ENCODE measurements at places on chromosomes 13 and 19.
A peak's percentile ranks its signal among the peaks of the same experiment; 100 is the strongest.

GRCh38 chr13:110407531-110407930 lies 100.4 kb downstream of the COL4A2 start:
- no peak for DNase-seq

- DNase-seq: no peak
Observed at GRCh38 chr13:99731747-99732146, 230.5 kb downstream of the TM9SF2 start.

DNA sequence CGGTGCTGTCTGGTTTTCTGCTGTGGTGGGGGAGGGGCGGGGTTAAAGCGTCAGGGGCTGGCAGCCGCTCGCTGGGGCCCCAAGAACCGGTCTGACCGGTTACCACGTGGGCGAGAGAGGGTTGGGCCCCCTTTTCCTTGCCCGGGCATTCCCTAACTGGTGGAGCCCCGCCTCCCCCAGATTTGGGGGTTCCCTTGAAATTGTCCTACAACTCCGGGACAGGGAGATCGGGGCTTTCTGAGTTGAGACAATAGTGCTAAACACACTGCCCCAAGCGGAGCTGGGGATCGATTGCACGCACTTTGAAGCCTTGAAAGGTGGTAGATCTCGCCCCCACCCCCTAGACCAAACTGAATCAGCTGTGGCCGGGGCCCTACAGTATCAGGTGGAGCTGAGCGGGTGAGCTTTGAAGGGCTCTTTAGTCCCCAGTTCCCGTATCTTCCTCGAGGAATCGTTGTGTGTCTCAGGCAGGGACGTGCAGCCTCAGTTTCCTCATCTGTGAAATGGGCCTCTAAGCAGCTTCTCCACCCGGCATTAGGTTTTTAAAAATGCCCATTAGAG lies 4.8 kb downstream of the IER2 start:
- no peak for DNase-seq

DNA sequence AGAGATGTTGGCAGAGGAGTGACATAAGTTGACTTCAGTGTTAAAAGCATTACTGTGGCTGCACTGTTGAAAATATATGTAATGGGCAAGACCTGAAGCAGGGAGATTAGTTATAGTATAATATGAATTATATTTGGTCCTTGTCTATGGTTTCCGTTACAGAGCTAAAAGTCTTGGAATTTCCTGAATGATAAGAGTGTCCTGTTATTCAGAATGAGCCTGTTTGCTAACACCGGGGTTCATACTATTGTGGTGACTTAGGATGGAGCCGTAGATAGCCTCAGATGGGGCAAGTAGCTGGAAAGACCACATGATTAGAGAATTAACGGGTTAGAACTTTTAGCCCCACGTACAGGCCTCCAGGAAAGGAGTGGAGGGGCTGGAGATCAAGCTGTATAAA lies 5.7 kb downstream of the USPL1 start:
- DNase-seq: no peak

- DNase-seq: no peak
Observed at GRCh38 chr19:35596366-35596999, 10.5 kb downstream of the PMIS2 start.

DNA sequence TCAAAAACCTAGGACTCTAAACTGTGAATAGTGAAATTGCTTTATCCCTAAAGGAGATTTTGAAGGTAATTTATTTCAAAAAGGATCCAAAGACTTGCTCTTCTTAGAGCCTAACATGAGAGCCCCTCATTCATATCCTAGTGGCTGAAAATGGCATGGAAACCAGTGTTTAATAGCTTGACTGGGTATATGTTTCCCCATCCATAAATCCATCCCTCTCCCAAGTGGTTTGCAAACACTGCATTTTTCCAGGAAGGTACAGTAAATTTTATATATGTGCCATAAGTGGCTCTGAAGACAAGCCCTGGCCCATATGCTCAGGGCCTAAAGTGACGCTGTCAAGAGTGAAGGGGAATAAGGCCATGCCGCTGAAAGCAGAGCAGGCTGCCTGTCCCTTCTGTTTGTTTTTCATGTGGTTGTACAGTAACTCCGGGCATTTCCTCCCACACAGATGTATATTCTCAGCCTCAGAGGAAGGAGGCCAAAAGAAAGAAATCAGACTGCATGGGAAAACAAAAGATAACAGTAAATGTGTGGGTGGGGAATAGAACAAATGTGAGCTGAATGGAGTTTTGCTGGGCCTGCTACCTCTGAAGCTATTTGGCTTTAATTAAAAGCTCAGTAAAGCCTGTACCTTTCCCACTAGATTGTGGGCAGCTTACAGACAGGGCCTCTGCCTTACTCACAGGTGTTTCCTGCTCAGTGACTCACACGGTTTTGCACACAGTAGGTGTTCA lies 181.9 kb downstream of the PCDH9 start:
- DNase-seq: no peak

DNA sequence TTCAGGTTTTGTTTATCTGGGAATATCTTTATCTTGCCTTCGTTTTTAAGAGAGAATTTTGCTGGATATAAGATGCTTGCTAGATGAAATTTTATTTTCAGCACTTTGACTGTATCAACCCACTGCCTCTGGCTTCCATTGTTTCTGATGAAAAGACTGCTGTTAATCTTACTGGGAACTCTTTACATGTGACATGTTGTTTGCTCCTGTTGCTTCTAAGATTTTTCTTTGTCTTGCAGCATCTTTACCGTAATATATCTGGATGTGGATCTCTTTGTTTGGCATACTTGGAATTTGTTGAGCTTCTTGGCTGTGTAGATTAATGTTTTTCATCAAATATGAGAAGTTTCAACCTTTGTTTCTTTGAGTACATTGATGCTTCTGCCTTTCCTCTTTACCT lies 18.0 kb upstream of the CEBPG start:
- no peak for DNase-seq

DNA sequence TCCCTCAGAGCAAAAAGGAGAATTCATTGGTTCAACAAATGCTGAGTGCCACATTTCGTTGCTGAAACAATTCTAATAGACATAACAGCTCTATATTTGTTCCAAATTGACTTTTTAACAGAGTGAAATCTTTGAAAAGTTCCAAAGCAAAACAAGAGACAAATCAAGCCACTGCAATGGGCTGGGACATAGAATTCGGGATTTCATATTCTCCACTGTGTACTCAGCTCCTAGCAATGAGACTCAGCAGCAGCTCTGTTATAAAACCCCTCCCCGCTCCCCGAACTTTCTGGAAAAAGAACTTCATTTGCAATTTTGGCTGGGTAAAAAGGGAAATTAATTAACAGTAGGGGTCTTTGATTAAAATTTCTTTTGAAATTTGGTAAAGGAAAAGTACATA lies 11.3 kb downstream of the RFX2 start:
- DNase-seq: no peak

GRCh38 chr19:34217952-34218817 lies 36.2 kb upstream of the GARRE1 start:
- peak; percentile 87 for DNase-seq

GRCh38 chr13:77323858-77324257 lies 3.0 kb downstream of the MYCBP2 start:
- no peak for DNase-seq

DNA sequence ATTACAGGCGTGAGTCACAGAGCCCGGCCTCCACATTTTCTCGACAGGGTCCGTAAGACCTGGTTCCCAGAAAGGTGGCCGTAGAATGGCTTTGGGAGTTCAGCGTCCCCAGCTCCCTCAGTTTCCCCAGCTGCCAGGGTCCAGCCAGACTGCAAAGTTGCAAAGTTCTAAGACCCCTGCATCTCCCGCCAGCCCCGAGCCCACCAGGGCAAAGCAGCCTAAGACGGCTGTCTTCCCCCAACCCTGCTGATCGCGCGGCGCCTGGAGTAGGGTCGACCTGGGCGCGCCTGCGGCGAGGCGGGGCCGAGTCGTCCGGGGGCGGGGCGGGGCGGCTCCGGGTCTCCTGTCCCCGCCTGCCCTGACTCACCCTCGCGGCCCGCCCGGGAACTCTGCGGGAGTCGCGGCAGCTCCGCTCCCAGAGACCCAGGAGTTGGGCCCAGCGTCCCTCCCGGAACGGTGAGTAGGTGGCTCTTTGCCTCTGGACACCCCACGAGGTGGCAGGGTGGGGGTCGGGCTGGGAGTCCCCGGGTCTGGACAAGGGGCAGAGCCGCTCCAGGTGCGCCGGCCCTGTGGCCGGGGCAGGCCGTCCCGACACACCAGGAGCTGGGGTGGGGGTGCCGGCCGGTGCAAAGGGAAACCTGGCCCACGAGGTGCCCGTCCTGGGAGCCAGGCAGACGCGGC lies at the start of gene LRRC8E:
TSS of gene LRRC8E (plus strand) at position 366 of the 681 bp plus-strand sequence. CDS start 7,094 bp downstream, outside the sequence.
- DNase-seq: no peak

GRCh38 chr13:27573265-27573664 lies 47.1 kb downstream of the LNX2 start:
- no peak for DNase-seq

- no peak for DNase-seq
Observed at GRCh38 chr13:45055198-45055901, 65.0 kb upstream of the GTF2F2 start.

- no peak for DNase-seq
Observed at GRCh38 chr13:80463673-80464352, 122.9 kb upstream of the SPRY2 start.

DNA sequence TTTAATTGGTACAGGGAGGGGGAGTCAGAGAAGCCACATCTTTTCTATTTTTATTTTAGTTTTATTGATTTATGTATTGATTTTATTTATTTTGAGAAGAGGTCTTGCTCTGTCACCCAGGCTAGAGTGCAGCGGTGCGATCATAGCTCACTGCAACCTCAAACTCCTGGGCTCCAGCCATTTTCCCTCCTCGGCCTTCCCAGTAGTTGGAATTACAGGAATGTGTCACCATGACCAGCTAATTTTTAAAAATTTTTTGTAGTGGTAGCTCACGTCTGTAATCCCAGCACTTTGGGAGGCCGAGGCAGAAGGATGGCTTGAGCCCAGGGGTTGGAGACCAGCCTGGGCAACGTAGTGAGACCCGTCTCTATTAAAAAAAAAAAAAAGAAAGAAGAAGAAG lies 4.1 kb downstream of the IL27RA start:
- DNase-seq: no peak

GRCh38 chr13:113153810-113154748 lies 4.4 kb upstream of the PROZ start:
- DNase-seq: no peak

DNA sequence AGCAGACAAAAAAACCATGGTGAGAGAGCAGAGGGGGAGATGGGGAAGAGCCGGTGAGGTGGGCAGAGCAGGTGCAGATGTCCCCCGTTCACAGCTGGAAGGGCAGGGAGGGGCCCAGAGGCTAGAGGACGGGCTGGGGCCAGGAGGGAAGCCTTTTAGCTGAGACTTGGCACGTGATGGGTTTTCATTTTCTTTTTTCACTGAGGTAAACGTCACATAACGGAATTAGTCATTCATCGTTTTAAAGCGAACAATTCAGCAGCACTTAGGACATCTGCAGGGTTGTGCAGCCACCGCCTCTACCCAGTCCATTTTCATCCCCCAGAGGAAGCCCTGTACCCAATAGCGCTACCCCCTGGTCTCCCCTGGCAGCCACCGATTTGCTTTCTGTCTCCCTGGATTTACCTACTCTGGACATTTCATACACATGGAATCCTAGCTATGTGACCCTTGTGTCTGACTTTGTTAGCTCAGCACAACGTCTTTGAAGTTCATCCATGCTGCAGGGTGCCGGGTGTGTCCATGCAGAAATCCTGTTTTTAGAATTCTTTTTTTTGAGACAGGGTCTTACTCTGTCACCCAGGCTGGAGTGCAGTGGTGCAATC lies 16.0 kb upstream of the EMC10 start:
- DNase-seq: no peak

- DNase-seq: no peak
Observed at GRCh38 chr19:4115818-4116385, 8.0 kb downstream of the MAP2K2 start.

GRCh38 chr19:57031106-57031505 lies 88.7 kb upstream of the USP29 start:
- DNase-seq: no peak

DNA sequence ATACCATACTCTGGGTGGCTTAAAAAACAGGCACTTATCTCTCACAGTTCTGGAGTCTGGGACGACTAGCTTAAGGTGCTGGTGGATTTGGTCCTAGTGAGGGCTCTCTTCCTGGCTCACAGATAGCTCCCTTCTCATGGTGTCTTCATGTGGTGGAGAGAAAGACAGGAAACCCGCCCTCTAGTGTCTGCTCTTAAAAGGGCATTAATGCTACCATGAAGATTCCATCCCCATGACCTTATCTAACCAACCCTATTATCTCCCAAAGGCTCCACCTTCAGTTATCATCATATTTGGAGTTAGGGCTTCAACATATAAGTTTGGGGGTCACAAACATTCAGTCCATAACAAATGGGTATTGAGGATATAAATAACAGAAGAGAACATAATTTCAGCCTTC lies 139.4 kb downstream of the HS6ST3 start:
- DNase-seq: no peak

GRCh38 chr19:33496038-33496895 lies 25.3 kb downstream of the PEPD start:
- no peak for DNase-seq

DNA sequence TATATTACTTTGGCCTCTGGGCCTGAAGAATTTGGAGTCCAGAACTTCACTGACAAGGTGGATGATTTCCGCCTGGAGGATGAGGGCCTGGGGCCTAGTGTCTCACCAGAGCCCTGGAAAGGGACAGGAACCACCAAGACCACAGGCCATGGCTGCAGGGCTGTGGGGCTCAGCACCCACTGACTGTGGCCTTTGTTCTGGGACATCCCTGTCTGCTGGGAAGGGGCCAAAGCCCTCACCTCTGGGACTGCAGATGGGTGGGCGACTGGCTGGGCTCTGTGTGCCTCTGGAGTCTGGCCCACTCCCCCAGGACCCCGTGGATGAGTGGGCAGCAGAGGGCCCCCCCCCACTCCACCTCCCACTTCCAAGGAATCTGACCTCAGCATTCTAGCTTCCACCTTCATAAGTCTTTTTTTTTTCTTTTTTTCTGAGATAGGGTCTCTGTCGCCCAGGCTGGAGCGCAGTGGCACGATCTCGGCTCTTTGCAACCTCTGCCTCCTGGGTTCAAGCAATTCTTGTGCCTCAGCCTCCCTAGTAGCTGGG lies 20.3 kb downstream of the CHST8 start:
- DNase-seq: no peak

DNA sequence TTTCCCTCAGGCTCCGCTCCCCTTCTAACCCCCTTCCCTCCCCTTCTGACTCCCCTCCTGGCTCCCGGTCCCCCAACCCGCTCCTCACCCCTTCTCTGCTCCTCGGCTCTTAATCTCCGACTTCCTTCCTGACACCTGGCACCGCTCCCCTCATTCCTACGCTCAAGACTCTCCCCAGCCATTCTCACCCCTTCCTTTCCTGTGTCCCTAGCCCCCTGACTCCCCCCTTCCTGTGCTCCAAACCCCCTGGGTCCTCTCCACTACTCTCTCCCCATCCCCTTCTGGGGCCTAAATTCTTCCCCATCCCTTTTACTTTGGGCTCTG lies 658 bp downstream of the CLPP start:
- no peak for DNase-seq

GRCh38 chr19:42276284-42276683 lies 7.2 kb downstream of the CIC start:
- no peak for DNase-seq

GRCh38 chr19:1416014-1416841 lies 8.8 kb downstream of the DAZAP1 start:
- DNase-seq: no peak
